ENCODE measurements at places on chromosomes 2 and 18. TPM values are rescaled to one million over a fixed set of nuclear protein-coding genes. Genes with fewer than 3 reads are reported as not detected.

The NT5C1B gene
- 0.93 TPM for polyA plus RNA-seq

The ATG9A gene
- 47.5 TPM for polyA plus RNA-seq

The NEURL3 gene
- 4.8 TPM for polyA plus RNA-seq

The GPR55 gene
- polyA plus RNA-seq, result 0.19 TPM

The FSHR gene
- polyA plus RNA-seq, result not detected

The HAAO gene
- 38.0 TPM for polyA plus RNA-seq

The LIPG gene
- polyA plus RNA-seq, result 46.6 TPM

The PJVK gene
- polyA plus RNA-seq, result 10.6 TPM

The ZSCAN30 gene
- polyA plus RNA-seq, result 38.7 TPM

The RNF125 gene
- polyA plus RNA-seq, result 3.0 TPM

The SERPINB5 gene
- not detected for polyA plus RNA-seq

The CARF gene
- polyA plus RNA-seq, result 17.1 TPM

The B3GNT7 gene
- 4.0 TPM for polyA plus RNA-seq

The MPV17 gene
- 76.0 TPM for polyA plus RNA-seq

DNA sequence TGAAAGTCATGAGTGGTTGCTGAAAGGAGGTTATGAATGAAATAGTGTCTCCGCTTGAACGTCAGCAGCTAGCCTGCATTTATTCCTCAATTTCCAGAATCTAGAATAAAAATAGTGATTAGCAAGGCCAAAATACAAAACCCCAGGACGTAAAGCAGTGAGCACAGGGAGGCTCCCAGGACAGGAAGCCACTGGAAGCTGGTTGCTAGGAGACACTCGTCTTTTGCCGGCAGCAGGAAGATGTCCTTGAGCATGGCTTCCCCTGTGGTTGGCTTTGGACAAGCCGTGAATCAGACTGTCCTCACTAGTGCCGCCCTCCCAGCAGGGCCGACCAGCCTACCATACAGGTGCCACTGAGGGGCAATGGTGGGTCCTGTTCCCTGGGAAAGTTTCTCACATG, 374.4 kb downstream of the MTX2 start:
- no peak for DNase-seq

- DNase-seq, result no peak
Measured at GRCh38 chr2:217479566-217479965, 523.2 kb downstream of the TNS1 start.

GRCh38 chr2:86372641-86373502, 35.4 kb upstream of the REEP1 start:
- no peak for DNase-seq

DNA sequence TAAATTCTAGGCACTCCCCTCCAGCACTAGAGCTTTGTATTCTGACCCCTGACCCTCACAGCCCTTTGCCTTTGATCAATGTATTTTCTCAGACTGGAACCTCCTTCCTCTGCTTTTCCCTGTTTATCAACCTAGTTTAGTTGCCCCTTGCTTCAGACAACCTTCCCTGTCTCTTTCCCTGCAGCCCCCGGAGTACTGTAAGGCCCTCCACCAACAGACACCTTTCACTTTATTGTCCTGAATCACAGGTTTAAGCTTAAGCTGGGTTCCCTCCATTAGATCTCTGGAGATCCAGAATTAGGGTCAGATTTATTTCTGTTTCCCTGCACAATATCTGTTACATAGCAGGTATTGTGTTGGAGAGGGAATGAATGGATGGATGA, 140.2 kb downstream of the DDX1 start:
- DNase-seq, result no peak

DNA sequence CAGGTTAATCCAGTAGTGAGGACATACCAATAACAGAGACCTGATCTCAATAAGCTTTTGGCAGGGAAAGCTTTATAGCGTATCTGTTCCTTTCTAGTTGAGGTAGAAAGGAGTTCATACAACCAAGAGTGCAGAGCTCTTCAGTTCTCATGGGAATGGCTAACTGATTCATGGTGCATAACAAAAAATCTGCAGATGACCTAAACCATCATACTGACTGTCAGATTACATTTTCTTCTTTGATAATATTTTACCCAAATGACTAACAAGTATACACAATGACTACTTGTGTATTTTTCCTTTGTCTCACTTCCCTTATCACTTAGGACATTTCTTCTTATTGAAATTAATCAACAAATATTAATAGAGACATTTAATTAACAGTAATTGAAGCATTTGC, 140.0 kb upstream of the SERTAD2 start:
- DNase-seq, result no peak

DNA sequence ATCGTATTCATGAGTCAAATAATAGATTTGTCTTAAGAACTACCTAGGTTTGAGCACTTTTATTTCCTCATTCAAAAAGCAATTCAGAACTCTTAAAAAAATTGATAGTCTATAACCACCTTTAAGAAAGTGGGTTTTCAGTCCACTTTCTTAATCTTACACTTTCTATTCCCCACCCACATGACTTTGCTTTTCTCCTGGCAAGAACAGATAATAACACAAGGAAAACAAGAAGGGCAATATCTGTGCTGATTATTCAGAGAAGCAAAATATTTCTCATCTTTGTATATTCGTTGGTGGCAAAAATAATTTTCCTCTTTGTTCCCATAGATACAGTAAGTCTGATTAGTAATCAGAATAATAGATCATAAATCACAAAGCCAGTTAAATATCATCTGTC, 130.6 kb upstream of the DNAJC10 start:
- no peak for DNase-seq

GRCh38 chr2:181142514-181142913, 162.1 kb downstream of the UBE2E3 start:
- no peak for DNase-seq

- DNase-seq, result no peak
Measured at GRCh38 chr2:107595285-107595684, 231.4 kb upstream of the RGPD4 start.

DNA sequence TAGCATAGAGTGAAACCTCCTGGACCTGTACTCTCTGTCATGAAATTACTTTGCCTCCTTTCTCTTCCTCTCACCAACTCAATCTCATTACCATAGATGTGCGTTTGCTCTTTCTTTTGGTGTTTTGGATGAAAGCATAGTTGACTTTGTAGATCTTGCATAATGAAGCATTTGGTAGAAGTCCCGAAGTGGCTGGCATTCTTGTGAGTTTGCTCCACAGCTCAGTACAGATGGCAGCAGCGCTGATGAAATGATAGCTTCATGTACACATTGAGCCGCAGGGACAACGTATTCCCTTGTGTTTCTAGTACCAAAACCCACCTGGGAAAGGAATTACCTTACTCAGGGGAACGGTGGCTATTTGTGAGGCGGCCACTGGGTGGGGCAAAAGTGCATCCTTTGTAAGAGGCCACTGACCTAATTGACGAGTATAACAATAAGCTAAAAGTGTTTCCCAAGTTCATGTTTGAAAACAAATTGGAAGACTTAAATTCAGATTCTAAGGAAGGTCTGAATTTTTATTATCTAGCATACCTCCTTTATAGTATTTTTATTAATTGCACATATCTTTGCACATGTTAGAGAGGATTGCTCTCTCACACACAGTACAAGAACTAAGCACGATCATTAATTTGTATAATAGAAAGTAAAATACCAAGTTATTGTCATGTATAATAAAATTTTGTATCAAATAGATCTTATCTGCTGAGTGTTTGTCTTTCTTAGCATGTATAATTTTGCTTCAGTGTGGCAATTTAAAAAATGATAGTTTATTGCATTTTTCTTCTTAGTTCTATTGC, 25.4 kb upstream of the CDH7 start:
- no peak for DNase-seq

GRCh38 chr2:227813562-227814353, at the start of gene CCL20:
CCL20 (plus strand) TSS chr2:227813842; CDS start chr2:227813912, 70 bp downstream.
- no peak for DNase-seq

DNA sequence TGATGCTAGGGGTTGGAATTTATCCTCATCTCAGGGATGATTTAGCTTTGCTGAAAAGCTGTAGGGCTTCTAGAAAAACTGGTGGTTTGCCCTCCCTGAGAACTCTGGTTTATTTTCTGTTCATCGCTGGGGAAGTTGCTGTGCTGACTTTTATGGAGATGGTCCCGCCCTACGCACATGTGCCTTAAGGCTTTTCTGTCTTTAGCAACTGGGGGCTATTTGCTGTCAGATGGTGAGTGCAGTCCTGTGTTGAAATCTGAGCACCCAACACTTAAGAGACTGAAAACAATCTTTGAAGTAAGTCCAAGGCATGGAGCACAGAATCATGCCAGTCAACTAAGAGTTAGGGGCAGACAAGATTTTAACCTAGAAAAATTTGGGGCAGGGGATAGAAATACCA, 2148.4 kb upstream of the CELF4 start:
- DNase-seq, result no peak

DNA sequence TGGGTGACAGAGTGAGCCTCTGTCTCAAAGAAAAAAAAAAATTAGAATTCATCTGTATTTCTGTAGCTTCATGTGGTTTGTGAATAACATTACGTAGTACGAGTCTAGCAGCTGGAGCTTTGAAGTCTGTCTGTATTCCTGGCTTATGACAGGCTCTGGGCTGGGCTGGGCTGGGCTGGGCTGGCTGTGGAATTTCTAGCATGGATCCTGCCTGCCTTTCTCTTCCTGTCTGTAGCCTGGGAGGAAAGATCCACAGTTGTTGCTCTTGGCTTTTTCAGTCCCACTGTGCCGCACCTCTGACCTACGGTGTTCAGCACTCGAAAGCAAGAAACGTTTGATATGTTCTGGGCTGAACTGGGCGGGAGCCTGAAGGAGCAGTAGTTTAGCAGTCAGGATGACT, 55.4 kb downstream of the BOLA3 start:
- DNase-seq, result no peak

DNA sequence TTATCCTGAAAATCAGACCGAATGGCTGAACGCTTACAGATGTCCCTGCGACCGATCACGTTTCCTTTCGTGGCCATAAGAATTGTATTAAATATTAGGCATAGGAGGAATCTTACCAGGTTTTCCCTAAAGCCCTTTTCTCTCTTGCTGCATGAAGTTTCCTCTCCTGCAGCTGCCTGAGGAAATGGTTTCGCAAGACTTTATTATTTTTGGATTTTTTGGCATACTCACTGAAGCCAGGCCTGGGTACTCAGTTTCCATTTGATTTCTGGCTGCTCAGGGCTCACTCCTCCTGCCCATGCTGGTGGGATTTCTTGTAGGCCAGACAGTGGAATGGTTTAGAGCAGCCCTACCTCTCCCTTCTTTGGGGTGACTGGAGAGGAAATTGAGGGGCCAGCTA, 114.0 kb downstream of the KLHL29 start:
- no peak for DNase-seq

DNA sequence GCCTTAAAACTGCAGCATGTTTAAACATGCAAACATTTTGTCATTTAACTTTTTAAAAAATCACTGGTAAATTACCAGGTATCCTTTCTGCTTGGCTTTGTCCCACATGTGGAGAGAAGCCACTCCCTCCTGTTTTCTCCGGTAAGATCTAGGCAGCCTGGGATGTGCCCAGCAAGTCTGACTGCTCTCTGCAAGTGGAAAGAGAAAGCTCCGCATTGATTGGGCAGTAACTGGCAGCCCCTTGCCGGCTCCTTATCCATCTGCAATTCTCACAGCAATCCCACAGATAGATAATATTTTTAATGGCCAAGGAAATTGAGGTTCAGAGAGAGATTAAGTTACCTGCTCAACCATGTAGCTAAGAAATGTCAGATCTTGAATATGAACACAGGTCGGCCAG, 136.1 kb downstream of the TMEM200C start:
- DNase-seq, result peak; percentile 7

GRCh38 chr2:143357966-143358365, 228.7 kb downstream of the ARHGAP15 start:
- DNase-seq, result no peak

- no peak for DNase-seq
Measured at GRCh38 chr2:237772513-237772912, 26.1 kb upstream of the RBM44 start.

DNA sequence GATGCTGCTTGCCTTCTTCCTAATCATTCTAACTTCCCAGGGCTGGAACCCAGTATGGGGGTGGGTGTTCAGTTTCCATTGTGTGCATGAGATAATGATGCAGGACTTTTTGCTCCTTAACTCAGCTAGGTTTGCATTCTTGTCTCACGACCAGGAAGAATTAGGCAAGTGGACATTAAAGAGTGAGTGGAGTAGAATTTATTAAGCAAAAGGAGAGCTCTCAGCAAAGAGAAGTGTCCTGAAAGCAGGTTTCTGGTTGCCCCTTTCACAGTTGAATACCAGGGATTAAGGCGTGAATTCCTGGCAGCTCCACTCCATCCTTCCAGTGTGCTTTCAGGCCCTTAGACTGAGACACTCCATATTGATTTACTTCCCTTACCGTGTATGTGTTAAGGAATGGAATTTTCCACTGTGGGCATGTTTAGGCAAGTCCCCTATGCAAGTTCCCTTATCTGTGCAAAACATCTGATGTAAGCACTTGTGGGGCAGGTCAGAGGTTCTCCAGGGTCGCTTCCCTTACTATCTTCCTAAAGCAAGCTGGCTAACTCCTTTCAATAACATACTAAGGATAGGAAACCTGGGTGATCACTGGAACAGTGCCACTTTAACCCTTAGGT, 126.5 kb downstream of the GPR39 start:
- DNase-seq, result no peak

DNA sequence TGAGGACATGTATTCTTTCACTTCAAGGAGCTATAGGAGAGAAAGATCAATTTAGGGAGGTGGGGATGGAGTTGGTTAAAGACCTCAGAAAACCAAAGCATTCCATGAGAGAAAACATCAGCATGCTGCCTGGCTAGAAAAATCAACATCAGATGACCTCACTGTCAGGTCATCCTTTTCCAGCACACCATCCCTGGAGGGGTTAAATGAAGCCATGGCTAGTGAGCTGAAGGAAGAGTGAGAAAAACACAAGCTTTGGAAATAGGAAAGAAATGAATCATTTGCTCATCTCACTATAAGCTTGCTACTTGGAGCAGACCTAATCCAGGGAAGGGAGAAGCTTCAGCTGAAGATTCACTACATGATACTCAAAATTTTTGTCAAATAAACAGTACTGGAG, 109.5 kb upstream of the ITGB6 start:
- no peak for DNase-seq

DNA sequence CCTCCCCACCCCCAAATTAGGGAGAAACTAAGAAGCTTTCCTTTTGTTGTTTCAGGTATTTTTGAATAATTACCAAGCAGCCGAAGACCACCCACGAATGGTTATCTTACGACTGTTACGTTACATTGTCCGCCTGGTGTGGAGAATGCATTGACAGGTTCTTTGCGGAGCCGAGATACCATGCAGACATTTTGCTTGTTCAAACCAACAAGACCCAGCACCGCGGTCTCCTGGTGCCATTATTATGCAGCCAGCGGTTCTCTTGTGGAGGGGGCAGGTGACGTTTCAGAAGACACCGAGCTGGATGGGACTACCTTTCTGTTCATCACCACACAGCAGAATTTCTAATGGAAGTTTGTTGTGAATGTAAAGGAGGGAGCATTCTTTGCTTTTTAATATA, 43.4 kb downstream of the BCL2L11 start:
- no peak for DNase-seq

DNA sequence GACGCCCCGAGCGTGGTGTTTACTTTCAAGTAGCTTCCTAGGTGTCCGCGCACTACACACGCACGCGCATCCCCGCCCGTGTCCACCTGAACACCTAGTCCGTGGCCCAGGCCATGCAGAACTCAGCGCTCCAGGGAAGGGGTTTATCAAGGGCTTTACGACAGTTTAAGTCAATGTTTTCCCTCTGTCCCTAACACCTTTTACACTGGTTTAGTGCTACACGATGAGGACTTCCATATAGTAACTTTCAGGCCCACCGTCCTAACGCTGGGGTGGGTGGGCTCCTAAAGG, 1.4 kb upstream of the BCL2 start:
- DNase-seq, result no peak

- DNase-seq, result no peak
Measured at GRCh38 chr2:203960811-203961210, 24.2 kb downstream of the ICOS start.
